ENCODE measurements at places on chromosomes 1 and 21. TPM values are rescaled to one million over a fixed set of nuclear protein-coding genes. Genes with fewer than 3 reads are reported as not detected.

The PLPPR4 gene
- 0.20 TPM for total RNA-seq

The DDR2 gene
- total RNA-seq: 95.1 TPM

The RCAN1 gene
- 14.3 TPM for total RNA-seq

The S100A12 gene
- total RNA-seq: not detected

The SELP gene
- total RNA-seq: not detected

The C1orf115 gene
- total RNA-seq: 0.75 TPM

The RGSL1 gene
- not detected for total RNA-seq

The CD52 gene
- not detected for total RNA-seq

The UBASH3A gene
- not detected for total RNA-seq

The OR2AJ1 gene
- not detected for total RNA-seq

The BGLAP gene
- total RNA-seq: not detected

The RAB42 gene
- 6.8 TPM for total RNA-seq

The HFM1 gene
- 0.05 TPM for total RNA-seq

The HIVEP3 gene
- total RNA-seq: 1.8 TPM

The SYT2 gene
- not detected for total RNA-seq

The GRIK1 gene
- total RNA-seq: not detected
